ENCODE measurements at places on chromosomes 2 and 18.

DNA sequence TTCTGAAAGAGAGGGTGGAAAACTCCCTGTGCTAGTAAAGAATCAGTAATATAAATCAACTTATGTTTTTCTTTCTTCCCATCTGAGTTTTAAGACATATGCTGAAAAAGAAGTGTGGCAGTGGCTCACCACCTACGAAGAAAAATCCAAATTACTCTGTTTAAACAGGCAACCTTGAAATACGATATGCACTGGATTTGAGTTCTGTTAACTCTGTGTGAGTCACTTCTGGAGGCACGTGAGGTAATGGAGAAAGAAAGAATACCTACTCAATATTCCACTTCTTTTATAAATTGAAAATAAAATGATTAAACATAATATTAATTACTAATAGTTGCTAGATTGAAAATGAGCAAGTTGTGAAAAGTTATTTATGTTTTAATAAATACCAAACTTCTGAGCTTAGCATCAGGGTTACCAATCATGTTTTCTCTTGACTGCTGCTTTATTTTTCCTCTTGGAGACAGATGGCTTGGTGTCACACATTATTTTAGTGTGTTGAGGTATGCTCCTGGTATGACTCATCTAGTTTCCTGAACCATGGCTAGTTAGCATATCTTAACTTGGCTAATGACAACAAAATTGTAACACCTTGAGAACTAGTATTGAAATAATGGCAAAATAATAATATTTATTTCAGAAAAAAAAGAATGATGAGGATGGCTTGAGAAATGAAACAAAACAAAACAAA lies 1705.5 kb upstream of the PIK3C3 start:
- no peak for DNase-seq

DNA sequence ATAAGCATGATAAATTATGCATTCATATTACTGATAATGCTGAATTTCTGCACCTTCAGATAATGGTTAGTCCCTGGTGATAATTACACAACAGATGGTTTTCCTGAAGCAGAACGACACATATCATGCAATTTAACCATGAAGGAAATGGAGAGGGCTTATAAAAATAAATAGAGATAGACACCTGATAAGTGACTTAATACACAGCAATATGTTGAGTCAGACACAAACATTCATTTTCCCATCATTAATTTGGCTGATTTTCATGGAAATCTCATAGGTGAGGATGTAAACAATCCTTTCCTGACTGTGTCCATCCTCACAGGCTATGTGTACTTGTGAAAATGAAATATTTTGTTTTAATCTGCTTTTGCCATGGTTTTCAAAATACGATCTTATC lies 36.9 kb upstream of the DSEL start:
- no peak for DNase-seq

DNA sequence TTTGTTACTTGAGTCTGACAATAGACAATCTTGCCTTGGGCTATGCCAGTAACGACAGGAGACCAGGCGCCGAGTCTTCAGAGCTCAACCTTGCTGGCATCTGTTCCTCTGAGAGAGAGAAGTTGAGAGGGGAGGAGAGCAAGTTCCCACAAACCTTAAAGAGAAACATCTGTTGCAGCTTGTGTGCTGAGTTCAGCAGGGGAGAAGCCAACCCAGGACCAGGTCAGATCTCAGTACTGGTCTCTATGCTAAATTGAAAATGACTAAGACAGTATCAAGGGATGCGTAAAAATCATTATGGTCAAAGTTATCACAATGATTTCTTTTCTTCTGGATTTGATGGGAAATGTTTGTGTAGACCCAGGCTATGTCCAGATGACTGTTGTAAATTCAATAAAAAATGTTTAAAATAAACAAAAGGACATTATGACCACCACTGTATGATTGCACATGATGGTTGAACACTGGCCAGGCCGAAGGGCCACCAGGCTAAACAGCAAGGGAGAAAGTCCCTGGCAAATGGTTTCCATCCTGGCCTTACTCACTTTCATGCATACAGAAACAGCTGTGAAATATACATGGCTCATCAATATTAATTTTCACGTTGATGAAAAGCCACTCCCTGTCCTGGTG lies 100.3 kb upstream of the PMAIP1 start:
- DNase-seq = no peak

- peak; percentile 14 for DNase-seq
Observed at GRCh38 chr2:65064728-65065552, 8.7 kb downstream of the CEP68 start.

- DNase-seq = no peak
Observed at GRCh38 chr2:239811806-239812560, 213.2 kb downstream of the NDUFA10 start.

GRCh38 chr2:217794133-217794986 lies 208.4 kb downstream of the TNS1 start:
- DNase-seq = no peak

DNA sequence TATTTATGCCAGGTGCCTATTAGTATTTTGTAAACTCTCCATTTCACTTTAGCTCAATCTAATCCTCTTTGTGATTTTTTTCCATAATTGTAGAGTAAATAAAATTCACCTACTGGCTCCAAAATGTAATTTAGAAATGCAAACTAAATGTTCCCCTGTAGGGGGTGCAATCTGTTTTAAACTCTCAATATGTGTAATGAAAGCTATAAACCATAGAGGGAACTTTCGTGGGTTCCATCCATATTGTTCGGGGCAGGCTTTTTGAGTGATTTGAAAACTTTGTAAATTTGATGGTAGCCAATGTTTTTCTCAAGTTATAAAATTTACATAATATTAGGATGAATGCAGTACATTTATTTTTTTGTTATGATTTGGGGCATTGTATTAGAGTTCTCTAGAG lies 49.4 kb downstream of the TSPYL6 start:
- DNase-seq = no peak

- no peak for DNase-seq
Observed at GRCh38 chr2:158317642-158318041, 138.9 kb downstream of the CCDC148 start.

DNA sequence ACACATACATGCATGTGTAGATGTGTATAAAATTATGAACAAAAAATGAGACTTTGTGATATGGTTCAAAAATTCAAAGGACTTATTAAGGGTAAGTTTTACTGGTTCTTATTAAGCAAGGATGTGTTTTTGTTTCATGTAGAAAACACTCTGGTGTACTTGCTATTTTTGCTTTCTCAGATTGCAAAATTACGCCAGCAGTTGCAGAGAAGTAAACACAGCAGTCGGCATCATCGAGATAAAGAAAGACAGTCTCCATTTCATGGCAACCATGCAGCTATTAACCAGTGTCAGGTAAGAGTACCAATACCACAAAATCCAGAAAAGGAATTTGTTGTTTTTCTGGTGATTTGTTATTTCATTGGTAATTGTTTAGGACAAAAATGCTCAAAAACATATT lies 91.3 kb downstream of the FAM117B start:
- no peak for DNase-seq

DNA sequence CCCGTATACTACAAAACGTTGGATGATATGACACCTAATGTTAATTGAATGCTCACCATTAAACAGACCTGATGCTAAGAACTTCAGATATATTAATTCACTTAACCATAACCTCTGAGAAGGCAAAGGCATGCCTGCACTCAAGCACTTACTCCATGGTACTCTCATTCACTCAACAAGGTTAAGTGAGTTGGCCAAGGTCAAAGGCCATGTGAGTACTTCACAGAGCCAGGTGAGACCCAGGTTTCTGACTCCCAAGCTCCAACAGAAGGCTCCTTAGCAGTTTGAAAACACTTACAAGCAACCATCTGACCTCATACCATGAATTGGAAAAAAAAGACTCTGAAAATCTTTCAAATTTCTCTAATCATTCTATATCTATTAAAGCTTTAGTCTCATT lies 198.8 kb downstream of the L3MBTL4 start:
- no peak for DNase-seq
